ENCODE measurements at places on chromosomes 13 and 19.

- no peak for DNase-seq
Observed at GRCh38 chr19:3983936-3984583, 1.2 kb downstream of the EEF2 start.

- DNase-seq = no peak
Observed at GRCh38 chr13:23463661-23464060, 30.2 kb upstream of the SACS start.

- DNase-seq = no peak
Observed at GRCh38 chr19:2865334-2866100, 1.6 kb upstream of the ZNF556 start.

DNA sequence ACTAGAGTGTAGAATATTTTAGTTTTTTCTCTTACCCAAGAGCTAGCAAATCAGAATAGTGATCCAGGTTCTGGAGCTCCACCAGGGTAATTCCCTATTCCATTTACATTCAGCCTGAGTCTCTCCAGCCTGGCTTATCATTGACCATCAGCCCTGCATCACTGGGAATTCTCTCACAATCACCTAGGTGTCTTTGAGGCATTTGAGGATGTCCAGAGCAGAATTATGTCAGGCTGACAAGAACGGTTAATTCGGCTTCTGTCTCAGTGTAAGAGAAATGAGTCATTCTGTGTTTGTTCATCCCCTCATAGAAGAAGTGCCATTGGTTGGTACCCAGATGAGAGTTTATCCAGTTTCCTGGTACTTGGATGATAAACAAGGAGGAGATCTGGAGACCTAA, 180.5 kb downstream of the ZNF737 start:
- no peak for DNase-seq

DNA sequence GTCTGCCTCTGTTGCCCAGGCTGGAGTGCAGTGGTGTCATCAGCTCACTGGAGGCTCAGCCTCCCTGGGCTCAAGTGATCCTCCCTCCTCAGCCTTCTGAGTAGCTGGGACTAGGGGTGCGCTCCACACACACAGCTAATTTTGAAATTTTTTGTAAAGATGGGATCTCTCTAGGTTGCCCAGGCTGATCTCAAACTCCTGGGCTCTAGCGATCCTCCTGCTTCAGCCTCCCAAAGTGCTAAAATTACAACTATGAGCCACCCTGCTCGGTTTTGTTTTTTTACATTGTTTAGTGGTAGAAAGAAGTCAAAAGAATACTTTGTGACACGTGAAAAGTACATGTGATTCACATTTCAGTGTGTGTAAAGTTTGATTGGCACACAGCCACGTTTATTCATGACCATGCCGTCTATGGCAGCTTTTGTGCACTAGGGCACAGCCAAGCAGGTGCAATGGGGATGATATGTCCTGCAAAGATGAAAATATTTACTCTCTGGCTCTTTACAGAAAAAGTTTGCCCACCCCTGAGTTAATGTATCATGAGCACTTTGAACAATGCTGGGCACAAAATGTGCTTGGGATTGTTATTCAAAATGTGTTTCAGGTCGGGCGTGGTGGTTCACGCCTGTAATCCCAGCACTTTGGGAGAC, 16.2 kb upstream of the NFIC start:
- DNase-seq = no peak

DNA sequence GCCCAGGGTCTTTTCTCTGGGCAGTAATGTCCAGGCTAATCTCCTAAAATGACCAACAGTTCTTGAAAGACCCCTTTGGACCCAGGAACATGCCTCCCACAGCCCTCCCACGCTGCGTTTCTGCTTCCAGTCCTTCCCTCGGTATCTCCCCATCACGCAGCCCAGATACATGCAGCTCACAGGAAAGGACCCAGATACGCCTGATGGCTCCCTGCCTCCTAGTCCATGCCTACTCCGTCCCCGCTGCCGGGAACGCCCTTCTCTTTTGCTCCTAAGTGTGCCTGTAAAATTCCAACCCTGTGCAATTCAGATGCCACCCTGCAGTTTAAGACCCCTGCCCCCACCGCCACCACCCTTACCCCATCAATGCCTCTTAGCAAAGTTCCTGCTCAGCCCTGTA, 778 bp downstream of the MUC16 start:
- DNase-seq = no peak

- DNase-seq = no peak
Observed at GRCh38 chr19:40238775-40239174, 12.3 kb upstream of the CCNP start.

DNA sequence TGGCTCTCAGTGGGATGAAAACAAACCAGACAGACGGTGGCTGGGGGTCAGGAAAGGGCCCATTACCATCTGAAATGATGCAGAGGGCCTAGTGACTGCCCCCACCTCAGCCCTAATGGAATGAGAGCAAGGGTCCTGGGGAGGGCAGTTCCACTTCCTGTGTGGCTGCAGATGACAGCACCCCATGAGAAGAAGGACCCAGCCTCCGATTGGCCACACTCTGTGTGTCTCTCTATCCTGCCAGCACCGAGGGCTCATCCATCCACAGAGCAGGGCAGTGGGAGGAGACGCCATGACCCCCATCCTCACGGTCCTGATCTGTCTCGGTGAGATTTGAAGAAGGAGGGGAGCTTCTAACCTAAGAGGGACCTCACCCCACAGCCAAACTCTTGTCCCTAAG, 498 bp downstream of the LILRB1 start:
- DNase-seq = no peak

DNA sequence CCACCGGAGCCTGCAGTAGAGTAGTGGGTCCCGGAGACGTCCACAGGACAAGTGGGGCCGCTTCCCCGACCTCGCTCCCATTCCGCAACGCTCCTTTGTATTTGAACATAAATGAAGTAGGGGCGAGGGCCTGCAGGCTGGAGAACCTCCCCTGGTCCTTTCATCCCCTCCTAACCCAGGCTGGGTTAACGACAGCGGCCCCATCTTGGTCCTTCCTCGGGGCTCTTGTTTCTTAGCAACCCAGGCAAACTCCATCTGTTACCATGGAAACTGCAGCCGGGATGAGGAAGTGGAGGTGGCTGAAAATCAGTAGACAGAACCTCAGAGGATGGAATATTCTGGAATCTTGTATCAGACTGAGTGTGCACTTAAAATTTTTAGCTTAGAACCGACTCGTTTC, 132.6 kb upstream of the USP29 start:
- no peak for DNase-seq

DNA sequence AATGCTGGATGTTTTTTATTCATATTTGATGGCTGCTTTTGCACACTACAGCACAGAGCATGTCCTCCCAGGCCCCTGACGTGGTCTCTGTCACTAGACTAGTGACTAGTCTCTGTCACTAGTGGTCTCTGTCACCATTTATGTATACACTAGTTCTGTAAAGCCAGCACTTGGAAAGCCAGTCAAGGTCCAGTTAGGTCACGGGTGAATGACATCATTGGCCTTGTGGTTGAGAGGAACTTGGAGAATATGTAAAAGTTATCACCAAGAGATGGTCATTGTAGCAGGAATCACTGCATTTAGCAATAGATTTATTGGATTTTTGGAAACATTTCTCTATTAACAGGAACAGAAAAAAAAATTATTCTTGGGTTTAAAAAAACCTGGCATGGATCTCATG, 72.9 kb downstream of the SHISA2 start:
- no peak for DNase-seq

DNA sequence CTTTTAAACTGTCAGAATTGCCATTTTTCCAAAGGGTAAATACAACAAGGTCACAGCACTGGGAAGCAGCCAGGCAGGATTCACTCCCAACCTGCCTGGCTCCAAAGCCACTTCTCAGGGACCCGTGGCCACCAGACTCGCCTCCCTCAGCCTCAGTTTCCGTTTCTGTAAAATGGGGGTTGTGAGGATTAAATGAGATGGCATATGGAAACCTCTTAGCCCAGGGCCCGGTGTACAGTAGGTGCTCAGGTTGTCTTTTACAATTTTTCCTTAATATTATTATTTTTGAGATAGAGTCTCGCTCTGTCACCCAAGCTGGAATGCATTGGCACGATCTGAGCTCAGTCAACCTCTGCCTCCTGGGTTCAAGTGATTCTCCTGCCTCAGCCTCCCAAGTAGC, 10.1 kb downstream of the YJU2 start:
- no peak for DNase-seq

DNA sequence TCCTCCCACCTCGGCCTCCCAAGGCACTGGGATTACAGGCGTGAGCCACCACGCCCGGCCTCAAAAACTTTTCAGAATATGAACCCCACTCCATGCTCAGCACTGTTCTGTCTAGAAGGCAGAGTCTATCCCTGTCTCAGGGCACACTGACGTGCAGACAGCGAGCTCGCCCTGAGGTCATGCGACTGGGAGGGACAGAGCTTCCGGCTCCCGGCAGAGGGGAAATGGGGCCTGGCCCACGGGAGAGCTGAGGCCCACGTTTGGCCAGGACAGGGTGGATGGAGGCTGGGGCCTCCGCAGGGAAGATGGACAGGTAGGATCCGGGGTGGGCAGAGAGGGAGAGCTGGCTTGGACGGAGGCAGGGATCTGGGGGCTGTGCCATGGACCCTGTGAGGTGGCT, 2.8 kb upstream of the AZU1 start:
- no peak for DNase-seq

DNA sequence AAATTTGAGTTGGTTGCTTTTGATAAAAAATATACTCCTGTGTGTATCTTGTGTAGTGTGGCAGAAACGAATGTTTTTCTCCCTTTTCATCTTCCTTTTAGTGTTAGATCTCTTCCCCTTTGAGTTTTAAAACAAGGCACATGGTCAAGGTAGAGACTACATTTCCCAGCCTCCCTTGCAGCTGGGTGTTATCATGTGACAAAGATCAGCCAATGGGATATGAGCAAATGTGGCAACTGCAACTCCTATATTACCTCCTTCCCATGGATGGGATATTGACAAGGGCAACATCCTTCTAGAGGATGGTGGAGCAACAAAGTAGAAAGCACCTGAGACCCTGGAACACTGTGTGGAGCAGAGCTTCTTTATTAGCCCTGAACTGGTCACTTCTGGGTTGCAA, 42.4 kb downstream of the ADGRE3 start:
- no peak for DNase-seq

DNA sequence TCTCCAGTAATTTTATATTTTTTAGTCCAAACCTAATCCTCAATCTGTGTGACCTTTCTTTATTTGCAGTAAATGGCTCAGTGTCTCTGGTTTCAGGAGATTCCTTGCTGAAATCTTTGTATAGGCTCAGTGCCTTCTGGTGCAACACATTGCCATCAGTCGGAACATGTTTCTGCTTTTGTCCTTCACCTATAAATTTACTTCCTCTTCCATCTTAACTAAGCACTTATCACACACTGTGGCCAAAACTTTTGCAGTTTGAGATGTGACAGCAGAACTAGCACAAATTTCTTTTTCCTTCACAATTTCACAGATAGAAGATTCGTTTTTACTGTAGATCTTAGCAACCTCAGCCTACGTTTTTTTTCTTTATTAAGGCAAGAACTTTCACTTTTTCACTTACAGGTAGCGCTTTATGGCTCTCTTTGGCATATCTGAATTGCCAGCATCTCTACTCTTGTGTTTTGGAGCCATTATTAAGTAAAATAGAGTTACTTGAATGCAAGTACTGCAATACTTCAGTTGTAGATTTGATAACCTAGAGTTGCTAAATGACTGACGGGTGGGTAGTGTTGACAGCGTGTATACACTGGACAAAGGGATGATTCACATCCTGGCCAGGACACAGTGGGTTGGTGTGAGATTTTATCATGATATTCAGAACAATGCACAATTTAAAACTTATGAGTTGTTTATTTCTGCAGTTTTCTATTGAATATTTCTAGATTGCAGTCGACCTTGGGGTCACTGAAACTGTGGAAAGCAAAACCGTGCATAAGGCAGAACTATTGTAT, 44.3 kb downstream of the NDFIP2 start:
- no peak for DNase-seq

- no peak for DNase-seq
Observed at GRCh38 chr13:114256547-114256946, 21.9 kb downstream of the CDC16 start.

GRCh38 chr19:7267792-7268704, 26.2 kb downstream of the INSR start:
- no peak for DNase-seq

- no peak for DNase-seq
Observed at GRCh38 chr13:33347861-33348260, 62.3 kb upstream of the STARD13 start.

DNA sequence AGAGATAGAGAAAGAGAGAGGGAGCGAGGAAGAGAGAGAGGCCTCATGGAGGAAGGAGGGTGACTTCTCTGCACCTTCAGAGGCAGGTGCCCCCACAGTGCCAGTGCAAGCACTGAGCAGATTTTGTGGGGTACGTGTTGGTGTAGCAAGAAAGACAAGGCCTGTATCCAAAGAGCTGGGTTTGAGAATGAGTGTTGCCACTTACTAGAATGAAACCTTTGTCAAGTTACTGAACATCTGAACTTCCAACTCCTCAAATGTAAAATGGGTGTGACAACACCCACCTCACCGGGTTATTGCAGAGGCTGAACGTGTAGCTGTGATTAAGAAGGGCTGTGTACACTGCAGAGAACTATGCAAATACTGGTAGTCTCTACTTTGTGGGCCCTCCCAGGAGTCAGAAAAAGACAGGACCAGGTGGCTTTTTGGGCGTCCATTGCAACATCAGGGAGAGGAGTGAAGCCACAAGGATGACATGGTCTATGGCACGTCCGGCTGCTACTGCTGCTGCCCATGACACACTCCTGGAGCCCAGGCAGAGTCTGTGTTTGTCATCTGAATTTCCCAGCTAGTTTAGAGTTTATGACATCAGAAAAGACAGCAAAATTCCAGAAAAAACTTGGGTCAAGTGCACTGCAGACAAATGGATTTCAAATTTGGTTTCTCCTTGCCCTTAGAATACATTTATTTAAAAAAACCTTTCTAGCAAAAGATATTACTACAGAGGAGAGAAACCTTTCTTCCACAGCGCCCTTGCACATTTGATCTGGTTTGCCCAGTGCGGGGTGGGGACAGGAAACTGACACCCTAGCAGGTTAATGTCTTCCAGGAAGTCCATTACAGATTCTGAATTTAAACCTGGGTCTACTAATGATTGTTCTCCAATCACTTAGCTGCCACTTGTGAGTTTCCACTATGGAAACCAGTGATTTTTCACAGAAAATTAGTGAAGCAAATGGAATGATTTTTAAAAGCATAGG, 54.0 kb upstream of the ATP12A start:
- peak; percentile 31 for DNase-seq

DNA sequence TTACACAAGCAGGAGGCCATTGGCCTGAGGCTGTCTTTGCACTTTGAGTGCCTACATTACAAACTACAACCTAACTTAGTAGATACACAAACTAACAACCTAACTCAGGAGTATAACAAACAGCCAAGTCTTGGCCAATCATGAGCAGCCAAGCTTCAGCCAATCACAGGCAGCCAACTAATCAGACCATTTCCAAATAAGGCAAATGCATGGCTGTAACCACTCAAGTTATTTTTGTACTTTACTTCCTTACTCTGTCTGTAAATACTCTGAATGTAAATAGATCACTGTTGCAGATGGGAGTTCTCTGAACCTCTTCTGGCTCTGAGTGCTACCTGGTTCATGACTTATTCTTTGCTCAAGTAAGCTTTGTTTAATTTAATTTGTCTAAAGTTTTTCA, 748.1 kb upstream of the SGCG start:
- DNase-seq = no peak

GRCh38 chr13:103351035-103351828, 285.0 kb upstream of the SLC10A2 start:
- DNase-seq = no peak

Measured in T-cell (primary cell).